Trophoblast cell (in vitro differentiated cells and primary cell): ENCODE measurements at places on chromosomes 3 and 15.

DNA sequence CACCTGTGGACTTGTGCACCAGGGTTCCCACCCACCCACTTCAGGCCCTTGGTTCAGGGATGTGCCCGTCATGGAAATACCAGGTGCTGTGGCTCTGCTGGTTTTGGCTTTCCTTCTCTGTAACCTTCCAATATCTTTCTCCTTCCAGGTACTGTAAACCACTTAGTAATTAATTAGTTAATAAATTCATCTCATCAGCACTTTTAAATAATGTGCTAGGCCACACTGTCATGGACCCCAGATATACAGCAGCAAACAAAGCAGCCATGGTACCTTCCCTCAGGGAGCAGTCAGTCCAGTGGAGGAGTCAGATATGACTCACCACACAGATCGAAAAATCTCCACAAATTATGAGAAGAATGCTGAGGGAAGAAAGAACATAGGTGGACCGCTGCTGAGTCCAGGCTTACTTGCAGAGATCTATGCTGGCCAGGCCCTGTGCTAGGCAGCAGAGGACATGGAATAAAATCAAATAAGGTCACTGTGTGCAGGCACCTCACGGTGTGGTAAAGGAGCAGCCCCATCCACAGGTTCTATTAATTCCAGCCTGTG lies 6.8 kb upstream of the GATA2 start:
- peaks cover 15% of the 10 kb centered on the region for H3K36me3 ChIP-seq
- peak; percentile 82 for DNase-seq
- peaks cover 3% of the 10 kb centered on the region for H3K27me3 ChIP-seq
- no peak overlapping the region for H3K4me3 ChIP-seq
- H3K4me1 ChIP-seq: peaks cover 39% of the 10 kb centered on the region

DNA sequence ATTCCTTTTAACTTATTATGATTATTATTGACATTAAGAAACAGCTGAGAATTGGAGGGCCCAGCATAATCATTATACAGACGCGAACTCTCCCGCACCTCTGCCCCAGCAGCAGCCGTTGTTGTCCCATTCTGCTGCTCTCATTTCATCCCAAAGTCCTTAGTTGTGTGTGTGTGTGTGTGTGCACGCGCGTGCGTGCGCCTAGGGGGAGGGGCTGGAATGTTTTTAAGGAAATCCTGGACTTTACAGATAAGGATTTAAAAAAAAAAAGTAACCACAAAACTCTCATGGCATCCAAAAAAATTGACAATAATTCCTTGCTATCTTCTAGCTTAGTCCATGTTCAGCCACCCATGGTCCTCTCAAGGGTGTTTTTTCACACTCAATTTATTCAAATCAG lies 134.2 kb downstream of the WNT7A start:
- H3K27me3 ChIP-seq: no peaks in the 10 kb centered on the region
- H3K4me3 ChIP-seq: no peak overlapping the region
- no peak overlapping the region for H3K27ac ChIP-seq
- H3K36me3 ChIP-seq: no peaks in the 10 kb centered on the region
- DNase-seq: no peak
- no peaks in the 10 kb centered on the region for H3K4me1 ChIP-seq

GRCh38 chr15:60469893-60470641 lies 8.9 kb downstream of the ICE2 start:
- peaks cover 11% of the 10 kb centered on the region for H3K36me3 ChIP-seq
- H3K4me1 ChIP-seq: no peaks in the 10 kb centered on the region
- H3K27me3 ChIP-seq: no peaks in the 10 kb centered on the region

- H3K4me3 ChIP-seq: no peak overlapping the region
- peaks cover 3% of the 10 kb centered on the region for H3K4me1 ChIP-seq
- no peaks in the 10 kb centered on the region for H3K27me3 ChIP-seq
Measured at GRCh38 chr15:88645171-88646087, 6.6 kb downstream of the ISG20 start.

DNA sequence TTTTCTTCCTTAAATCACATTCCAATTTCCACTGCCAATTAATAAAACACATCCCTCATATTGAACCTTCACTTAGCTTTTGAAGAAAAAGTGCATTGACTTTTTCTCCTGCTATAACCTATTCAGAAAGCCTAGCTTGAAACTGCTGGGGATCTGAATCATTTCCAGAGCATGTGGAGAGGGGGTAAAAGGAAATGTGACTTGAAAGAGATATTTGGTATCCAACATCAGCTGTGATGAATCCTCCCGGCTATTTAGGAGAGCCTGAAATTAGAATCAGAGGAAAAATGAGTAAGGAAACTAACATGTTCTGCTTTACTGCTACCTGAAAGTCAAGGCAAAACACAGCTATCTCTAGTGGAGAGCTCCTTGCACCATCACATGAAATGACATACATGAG lies 2.6 kb upstream of the GNB5 start:
- H3K4me3 ChIP-seq: no peak overlapping the region
- no peak for DNase-seq
- H3K27me3 ChIP-seq: no peaks in the 10 kb centered on the region

GRCh38 chr3:69684309-69684961 lies 54.8 kb upstream of the MITF start:
- DNase-seq: no peak
- no peaks in the 10 kb centered on the region for H3K36me3 ChIP-seq
- H3K4me3 ChIP-seq: no peak overlapping the region
- H3K4me1 ChIP-seq: no peaks in the 10 kb centered on the region

- no peak for DNase-seq
- H3K4me3 ChIP-seq: peak overlapping the region; percentile 80
- peaks cover 3% of the 10 kb centered on the region for H3K4me1 ChIP-seq
- H3K36me3 ChIP-seq: no peaks in the 10 kb centered on the region
- H3K27ac ChIP-seq: peak overlapping the region; percentile 96
- H3K27me3 ChIP-seq: no peaks in the 10 kb centered on the region
Measured at GRCh38 chr3:56681984-56682461, 1.0 kb downstream of the TASOR start.

DNA sequence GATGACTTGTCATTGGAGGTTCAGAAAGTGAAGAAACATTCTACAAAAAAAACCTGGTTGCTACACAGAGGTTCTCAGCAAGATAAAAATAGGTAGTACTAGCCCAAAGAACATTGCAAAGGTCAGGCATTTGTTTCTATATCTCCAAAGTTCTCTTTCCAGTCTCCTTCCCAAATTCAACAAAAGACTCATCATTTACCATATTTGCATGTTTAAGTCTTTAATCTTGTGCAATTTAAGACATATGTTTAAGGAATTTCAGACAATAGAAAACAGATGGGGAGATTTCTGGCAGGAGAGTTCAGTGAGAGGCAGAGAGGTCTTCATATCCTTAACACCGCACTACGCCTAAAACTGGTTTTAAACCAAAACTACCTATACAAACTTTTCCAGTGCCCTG lies 173.8 kb upstream of the THBS1 start:
- H3K36me3 ChIP-seq: no peaks in the 10 kb centered on the region
- H3K27ac ChIP-seq: no peak overlapping the region
- no peak overlapping the region for H3K4me3 ChIP-seq
- H3K4me1 ChIP-seq: peaks cover 13% of the 10 kb centered on the region

DNA sequence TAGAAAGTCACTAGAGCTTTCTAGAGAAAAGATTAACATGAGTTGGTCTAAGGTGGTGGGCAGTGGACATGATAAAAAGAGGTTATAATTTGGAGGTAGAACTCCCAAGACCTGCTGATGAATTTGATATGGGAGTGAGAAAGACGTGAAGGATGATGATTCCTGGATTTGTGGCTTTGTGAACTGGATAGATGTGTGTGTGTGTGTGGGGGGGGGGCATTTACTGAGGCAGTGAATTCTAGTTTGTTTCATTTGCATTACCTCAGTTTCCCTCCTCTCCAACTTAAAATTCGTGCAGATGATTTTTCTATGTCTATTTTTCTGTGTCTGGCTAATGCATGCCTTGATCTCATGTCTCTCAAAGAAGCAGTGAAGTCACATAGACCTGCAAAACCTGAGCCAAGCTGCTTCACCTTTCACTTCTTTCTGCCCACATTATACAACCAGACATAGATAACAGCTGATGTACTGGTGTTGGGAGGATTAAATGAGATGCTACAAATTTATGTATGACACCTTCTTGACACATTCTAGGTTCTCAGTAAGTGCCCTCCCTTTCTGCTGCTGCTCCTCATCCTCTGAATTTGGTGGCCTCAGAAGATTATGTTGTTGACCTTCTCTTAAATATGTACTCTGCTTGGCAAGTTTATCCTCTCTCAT lies 9.9 kb downstream of the AHSG start:
- no peak overlapping the region for H3K4me3 ChIP-seq
- H3K4me1 ChIP-seq: no peaks in the 10 kb centered on the region
- DNase-seq: no peak
- H3K27me3 ChIP-seq: no peaks in the 10 kb centered on the region
- H3K27ac ChIP-seq: no peak overlapping the region

DNA sequence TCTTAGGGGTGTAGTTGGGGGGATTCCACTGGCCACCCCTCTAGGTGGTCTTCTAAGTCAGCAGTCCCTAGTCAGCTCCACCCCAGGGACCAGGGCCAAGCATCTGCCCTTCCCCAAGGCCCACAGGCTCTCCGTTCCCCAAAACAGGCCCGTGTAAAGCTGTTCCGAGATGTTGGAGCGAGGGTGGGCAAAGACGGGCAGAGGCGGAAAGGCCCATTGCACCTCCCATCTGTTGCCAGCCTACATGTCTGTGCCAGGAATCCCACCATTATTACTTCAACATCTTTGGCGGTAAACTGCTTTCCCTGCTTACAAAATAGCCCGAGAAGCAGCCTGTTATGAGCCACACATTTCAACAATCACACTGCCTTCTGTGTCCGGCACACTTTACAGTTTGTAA lies 1.9 kb upstream of the ATP2B2 start:
- no peak overlapping the region for H3K27ac ChIP-seq
- H3K4me1 ChIP-seq: peaks cover 2% of the 10 kb centered on the region
- H3K4me3 ChIP-seq: no peak overlapping the region
- DNase-seq: no peak

GRCh38 chr3:115698851-115699591 lies 75.7 kb downstream of the GAP43 start:
- H3K4me3 ChIP-seq: no peak overlapping the region
- H3K4me1 ChIP-seq: no peaks in the 10 kb centered on the region
- no peaks in the 10 kb centered on the region for H3K36me3 ChIP-seq

- DNase-seq: no peak
- H3K36me3 ChIP-seq: no peaks in the 10 kb centered on the region
- no peak overlapping the region for H3K4me3 ChIP-seq
- H3K4me1 ChIP-seq: peaks cover 3% of the 10 kb centered on the region
- H3K27ac ChIP-seq: no peak overlapping the region
- H3K27me3 ChIP-seq: no peaks in the 10 kb centered on the region
Measured at GRCh38 chr15:68696414-68697363, 117.9 kb downstream of the CORO2B start.
